Fibroblast of skin of right quadriceps (primary cell): ENCODE measurements at places on chromosomes 4 and X.
A peak's percentile ranks its signal among the peaks of the same experiment; 100 is the strongest.

GRCh38 chr4:107468812-107469211 lies 251.2 kb downstream of the PAPSS1 start:
- DNase-seq = no peak

- DNase-seq = no peak
Observed at GRCh38 chrX:47958761-47959342, 44.9 kb downstream of the ZNF182 start.

DNA sequence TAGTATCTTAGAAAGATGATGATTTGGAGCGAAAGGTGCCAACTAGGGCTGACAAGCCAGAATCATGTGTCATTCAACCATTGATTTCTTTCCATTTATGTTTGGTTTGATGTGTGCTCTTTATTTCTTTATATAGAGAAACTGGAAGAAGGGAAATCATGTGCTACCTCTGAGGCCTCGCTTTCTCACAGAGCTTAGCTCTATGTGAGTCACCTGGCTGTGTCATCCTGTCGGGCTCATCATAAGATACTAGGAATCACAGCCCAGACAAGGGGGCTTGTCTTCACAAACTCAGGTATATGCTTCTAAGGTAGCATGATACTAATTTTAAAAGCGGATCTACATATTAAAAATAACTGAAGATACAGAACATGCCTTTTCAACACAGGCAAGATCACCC lies 81.7 kb upstream of the GPM6B start:
- DNase-seq = no peak

DNA sequence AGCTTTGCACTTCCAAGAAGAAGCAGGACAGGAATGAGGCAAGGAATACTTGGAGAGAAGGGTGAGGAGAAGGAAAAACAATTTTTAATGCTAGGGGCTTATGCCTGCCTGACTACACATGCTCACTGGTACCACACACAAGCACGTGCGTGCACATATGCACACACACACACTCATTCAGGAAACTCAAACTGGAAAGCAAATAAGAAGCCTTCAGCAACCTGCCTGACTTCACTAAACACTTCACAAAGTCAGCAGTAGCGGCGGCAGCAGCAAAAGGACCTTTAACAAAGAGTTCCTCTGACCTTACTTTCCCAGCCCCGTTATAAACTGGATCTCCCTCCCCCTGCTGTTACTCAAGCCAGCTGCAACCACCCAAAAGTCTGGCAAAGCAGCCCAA lies 3.3 kb downstream of the ZDHHC9 start:
- DNase-seq = peak; percentile 1

DNA sequence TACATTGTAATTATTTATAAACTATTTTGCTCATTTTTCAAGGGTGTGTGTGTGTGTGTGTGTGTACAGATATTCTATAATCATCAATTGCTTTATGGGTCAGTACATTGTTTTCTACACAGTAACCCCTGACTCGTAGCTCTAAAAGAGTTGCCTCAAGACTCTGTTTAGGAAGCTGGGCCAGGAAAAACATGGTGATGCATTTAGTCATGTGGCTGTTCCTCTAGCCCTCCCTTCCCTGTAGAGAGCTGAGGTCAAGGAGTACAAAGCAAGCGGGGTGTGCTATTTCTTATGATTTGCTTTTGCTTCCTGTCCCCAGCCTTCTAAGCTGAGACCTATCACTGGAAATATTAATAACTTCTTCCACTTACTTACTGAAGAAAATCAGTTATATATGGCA lies 34.8 kb upstream of the SPANXD start:
- DNase-seq = peak; percentile 22

DNA sequence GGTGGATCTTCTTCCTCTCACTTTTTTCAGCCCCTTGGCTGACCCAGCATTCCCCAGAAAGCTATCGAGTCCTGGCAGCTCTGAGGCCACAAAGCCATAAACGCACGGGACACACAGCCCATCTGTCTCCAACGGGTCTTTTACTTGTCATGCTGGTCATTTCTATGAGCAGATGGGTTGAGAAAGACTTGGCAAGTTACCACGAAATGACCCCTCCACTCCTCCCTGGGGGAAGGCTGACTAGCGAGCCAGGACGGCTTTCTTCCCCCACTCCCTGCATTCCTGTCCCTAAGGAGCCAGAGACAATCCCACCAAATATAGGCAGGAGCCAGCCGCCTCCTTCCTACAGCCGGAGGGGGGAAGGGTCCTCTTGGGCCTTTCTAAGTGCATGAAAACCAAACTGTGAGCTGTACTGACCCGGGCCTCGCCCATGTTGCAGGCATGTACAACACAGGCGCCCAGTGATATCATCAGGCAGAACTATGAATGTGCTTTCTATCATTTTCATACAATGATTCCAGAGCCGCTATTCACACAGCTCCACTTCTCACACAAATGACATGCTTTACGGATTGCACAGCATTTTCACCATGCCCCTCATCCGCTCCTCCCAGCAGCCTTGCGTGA lies 28.6 kb downstream of the AFAP1 start:
- DNase-seq = peak; percentile 97

- no peak for DNase-seq
Observed at GRCh38 chrX:141221611-141222010, 20.7 kb downstream of the SPANXC start.

DNA sequence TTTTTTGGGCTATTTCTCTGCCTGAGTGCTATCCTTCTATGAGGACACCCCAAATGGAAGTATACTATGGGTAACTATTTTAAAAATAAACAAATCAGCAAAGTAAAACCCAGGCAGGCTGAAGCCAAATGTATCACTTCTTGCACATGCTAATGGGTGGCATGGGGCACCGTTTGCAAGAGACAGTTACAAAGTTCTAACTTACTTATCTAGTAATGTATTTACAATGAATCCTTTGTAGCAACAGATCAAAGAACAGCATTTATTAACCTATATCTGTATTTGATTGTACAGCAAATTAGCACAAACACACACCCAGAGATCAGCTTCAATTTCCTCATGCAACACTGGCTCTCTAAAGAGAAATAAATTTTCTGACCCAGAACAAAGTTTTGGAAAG lies 225.5 kb downstream of the ZNF674 start:
- no peak for DNase-seq

GRCh38 chr4:110014233-110014632 lies 101.5 kb downstream of the EGF start:
- DNase-seq = no peak

- DNase-seq = no peak
Observed at GRCh38 chr4:14383652-14384051, 618.6 kb upstream of the CPEB2 start.

- DNase-seq = no peak
Observed at GRCh38 chrX:29617725-29618124, 597.6 kb upstream of the MAGEB2 start.

DNA sequence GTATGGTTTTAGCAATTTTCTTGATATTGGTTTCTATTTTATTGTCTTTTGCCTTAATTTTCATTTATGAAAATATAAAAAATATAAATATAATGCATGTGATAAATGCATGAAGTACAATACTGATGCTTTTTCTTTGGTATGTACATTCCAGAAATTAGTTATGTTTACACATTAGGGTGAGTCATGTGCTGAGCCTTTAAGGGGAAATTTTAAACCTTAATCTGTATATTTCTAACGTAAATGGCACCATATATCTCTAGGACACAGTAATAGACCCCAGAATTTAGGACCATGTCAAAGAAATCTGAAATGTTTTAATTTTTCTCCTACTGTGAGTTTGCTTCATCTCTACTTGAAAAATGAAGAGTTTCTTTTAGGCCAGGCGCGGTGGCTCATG lies 117.8 kb upstream of the SPRY1 start:
- peak; percentile 25 for DNase-seq

GRCh38 chr4:156596026-156596425 lies 375.6 kb downstream of the PDGFC start:
- DNase-seq = peak; percentile 28

GRCh38 chr4:120874792-120875774 lies 47.4 kb downstream of the PRDM5 start:
- no peak for DNase-seq

- no peak for DNase-seq
Observed at GRCh38 chr4:14926368-14926767, 75.9 kb upstream of the CPEB2 start.

DNA sequence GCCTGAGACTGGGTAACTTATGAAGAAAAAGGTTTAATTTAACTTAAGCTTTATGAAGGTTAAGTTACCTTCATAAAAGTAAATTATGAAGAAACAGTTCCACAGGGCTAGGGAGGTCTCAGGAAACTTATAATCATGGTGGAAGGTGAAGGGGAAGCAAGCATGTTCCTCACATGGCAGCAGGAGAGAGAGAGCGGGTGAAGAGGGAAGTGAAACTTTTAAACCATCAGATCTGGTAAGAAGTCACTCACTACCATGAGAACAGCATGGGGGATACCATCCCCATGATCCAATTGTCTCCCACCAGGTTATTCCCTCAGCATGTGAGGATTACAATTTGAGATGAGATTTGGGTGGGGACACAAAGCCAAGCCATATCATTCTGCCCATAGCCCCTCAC lies 944.7 kb upstream of the NDST4 start:
- no peak for DNase-seq

DNA sequence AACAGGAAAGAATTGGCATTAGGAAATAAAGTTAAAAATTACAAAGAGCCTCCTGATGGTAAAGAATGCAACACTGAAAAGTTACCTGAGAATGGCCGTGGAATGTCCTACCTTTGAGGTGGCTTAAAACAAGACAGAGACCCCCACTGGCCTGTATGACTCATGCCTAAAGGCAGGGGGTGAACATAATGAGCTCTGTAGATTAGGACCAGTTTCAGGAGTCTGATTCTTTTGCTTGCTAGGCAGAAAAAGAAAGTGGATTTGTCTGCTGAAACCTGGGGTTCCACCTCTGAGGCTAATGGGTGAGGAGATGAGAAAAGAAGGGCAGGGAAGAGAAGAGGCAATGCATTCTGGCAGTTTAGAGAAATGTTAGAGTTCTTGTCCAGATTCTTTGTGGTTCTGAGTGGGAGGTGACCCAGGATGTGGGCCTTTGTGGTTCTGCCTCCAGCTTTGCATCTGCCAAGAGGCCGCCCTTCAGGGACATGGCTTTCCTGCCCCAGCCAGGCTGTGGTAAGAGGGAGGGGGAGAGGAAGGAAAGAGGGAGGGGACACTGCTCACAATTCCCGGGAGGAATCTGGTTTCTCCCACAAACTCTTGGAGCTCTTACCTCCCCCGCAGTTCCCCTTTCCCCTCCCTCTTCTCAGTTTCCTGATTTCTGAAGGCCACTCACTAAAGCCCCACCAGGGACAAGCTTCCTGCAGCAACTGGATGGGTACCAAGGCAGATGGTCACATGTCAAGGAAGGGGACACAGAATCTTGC lies 109.6 kb downstream of the EFNB1 start:
- DNase-seq = peak; percentile 71

DNA sequence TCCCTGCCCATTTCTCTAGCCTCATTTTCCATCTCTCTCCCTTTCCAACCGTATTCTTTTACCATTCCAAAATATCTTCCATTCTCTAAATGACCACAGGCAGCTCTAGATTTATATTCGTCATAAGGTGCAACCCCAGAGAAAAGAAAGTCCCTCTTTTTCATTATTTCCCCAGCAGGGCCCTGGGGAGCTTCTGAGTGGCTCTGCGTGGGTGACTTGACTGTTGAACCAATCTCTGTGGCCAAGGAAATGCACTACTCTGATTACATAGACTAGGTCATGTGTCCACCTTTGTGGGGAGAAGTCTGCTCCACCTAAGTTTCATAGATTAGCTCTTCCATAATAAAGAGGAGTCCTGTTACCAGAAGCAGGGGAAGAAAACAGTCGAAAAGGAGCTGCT lies 51.4 kb downstream of the ATOH1 start:
- DNase-seq = no peak

- DNase-seq = no peak
Observed at GRCh38 chr4:89006307-89006706, 50.7 kb downstream of the FAM13A start.

GRCh38 chr4:83180431-83180968 lies 66.0 kb upstream of the PLAC8 start:
- no peak for DNase-seq

GRCh38 chrX:3136161-3136961 lies 95.1 kb downstream of the ARSF start:
- DNase-seq = no peak

DNA sequence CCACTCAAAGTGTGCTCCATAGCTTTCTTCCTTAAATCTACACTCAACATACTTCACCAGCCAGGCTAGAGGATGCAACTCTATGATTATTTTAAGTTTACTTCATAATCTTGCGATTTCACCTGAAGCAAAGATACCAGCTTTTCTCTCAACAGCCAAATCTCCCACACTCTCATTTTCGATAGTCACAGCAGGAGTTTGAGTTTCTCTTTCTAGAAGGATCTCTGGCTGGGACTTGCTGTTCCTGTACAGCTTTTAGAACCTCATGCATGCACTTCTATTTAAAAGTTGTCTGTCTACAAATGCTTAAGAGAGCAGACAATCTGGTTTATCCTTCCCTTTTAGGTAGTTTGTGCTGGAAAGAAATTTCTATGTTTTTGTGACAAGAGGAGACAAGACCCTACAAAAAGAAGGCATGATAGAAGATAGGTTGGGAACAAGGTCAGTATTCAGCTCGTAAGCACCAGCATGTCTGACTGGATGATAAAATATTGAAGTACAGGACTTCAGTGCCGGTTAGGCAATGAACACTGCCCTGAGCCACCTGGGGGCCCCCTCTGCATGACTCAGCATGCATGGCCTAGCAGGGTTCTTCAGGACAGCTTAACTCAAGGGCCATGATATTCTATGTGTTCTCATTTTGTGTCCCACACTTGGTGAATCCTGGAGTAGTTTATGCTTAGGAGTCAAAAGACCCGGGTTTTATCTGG lies 65.6 kb downstream of the ATXN3L start:
- peak; percentile 49 for DNase-seq

GRCh38 chr4:122732329-122733026 lies at the start of gene BBS12:
TSS of gene BBS12 (plus strand) at chr4:122732704. CDS start at chr4:122741893, 9,189 bp downstream.
- DNase-seq = peak; percentile 100

DNA sequence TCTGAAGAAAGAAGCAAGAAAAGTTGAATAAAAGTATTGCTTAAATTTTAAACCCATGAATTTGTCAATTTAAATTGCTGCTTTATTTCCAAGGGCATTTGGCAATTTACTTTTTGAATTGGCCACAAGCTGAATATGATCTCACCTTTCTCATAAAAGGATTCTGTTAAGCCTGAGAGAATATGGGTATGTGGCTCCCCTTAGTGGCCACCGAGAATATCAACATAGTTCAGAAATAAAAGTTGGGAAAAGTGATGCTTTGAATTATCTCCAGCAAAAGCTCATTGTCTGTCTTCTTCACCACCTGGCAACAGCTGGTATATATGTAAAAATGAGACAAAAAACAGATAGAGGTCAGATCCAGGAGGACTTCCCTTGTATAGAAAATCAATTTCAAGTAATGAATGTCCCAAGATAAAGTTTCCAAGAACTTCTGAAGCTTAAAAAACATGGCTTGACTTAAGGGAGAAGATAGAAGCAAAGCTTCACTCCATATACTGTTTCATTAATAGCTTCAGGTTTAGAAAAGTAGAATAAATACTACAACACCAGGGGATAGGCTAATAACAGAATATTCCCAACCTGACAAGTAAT lies 290.7 kb upstream of the FAM241A start:
- DNase-seq = peak; percentile 57

- peak; percentile 73 for DNase-seq
Observed at GRCh38 chr4:185165605-185166063, 22.6 kb downstream of the SLC25A4 start.
